A549 treated with GW870086 at 1 μM for 4 hours (cell line): ENCODE measurements at places on chromosomes 12 and 14. TPM values are rescaled to one million over a fixed set of nuclear protein-coding genes. Genes with fewer than 3 reads are reported as not detected.

VSX2 gene
- total RNA-seq = not detected in 5 replicates

TAS2R9 gene
- not detected in 5 replicates for total RNA-seq

RALGAPA1 gene
- total RNA-seq = 6.1 to 9.1 TPM (median 7.6 TPM) in 5 replicates

CACNA1C gene
- 0.03 to 0.05 TPM (median 0.03 TPM) in 3 of 5 replicates, not detected in the others for total RNA-seq

MIP gene
- total RNA-seq = 0.14 TPM in 1 of 5 replicates, not detected in the others

ADAM21 gene
- 0.05 to 0.06 TPM (median 0.05 TPM) in 3 of 5 replicates, not detected in the others for total RNA-seq

CLEC4C gene
- total RNA-seq = not detected in 5 replicates

POTEG gene
- total RNA-seq = 0.06 TPM in 1 of 5 replicates, not detected in the others

KCNK13 gene
- 0.11 to 0.17 TPM (median 0.15 TPM) in 4 of 5 replicates, not detected in the other for total RNA-seq
